ENCODE measurements at places on chromosomes 7 and 10. TPM values are rescaled to one million over a fixed set of nuclear protein-coding genes. Genes with fewer than 3 reads are reported as not detected.

GRCh38 chr7:109322833-109323232 is 753.2 kb downstream of the DNAJB9 start:
- DNase-seq: no peak

- no peak for DNase-seq
Measured at GRCh38 chr7:100888291-100888987, 1.1 kb downstream of the UFSP1 start.

DNA sequence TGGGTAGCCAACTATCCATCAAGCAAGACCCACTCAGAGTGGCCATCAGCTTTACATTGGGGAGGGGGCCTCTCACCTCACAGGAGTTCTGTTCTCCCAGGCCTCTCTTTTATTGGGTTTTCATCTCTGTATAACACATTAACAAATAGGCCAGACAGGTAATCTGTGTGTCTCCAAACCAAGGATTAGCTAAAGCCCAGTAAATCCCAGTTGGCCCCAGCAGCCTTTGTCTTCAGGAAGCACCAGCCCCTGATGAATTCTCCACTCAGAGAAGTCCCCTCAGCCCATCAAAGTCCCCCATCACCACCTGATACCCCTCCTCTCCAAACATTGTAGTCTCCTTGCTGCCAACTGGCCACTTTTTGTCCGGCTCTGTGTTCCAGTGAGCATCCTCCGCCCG is 16.9 kb upstream of the SLF2 start:
- no peak for DNase-seq

DNA sequence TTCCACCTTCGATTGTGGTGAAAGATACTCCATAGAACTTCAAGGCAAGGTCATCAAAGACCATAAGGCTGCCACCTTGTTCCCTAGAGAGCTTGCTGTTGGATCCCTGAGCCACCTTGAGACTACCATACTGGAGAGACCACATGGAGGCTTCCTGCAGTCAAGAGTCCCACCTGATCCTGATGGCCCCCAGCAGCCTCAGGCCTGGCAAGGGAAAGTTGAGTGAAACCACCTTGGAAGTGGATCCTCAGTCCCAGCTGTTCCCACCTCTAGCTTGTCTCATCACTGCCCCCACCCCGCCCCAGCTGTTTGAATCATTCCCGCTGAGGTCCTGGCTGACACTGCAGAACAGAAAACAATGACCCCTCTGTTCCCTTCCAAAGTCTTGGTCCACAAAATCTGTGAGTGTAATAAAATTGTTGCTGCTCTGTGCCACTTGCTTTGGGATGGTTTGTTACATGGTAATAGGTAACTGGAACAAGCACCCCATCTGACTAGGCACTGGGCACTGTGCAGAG is 32.0 kb downstream of the PRLHR start:
- no peak for DNase-seq

DNA sequence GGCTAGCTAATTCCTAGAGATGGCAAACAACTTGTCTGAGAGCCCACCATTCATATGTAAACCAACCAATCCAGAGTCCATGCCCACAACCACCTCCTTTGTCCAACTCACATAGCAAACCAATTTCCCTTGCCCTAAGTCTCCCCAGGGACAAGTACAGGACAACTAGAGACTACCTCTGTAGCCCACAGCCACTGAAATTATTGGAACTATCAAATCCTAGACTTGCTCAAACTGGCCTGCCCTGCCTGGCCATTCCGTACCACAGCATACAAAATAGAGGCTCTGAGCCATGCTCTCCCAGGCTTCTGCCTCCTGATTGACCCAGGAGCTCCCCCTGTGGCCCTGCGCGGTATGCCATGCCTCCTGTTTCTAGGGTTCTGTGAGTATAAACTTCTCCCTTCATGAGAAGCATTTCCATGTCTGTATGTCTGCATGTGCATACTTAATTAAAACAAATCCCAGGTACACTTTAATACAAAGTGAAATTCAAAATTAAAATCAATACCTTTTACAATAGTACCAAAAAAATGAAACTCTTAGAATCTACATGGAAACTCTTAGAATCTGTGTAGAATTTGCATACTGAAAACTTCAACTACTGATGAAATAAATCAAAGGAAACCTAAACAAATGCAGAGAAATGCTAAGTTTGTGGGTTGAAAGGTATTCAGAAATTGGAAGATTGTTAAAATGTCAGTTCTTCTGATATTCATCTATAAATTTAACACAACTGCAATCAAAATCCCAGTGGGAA is 4.0 kb upstream of the HECW1 start:
- peak; percentile 69 for DNase-seq

DNA sequence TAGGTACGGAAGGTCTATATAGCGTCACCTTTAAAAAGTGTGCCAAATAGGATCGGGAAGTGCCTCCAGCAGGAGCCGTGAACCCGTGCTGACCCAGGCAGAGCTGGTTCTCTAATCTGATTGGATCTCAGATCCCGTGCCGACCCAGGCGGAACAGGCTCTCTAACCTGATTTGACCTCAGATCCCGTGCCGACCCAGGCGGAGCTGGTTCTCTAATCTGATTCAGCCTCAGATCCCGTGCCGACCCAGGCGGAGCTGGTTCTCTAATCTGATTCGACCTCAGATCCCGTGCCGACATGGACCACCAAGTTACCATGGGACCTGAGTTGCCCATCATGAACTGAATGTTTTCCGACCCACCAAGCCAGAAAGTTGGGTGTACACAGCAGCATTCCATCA is 463.9 kb downstream of the PTPRN2 start:
- DNase-seq: no peak

DNA sequence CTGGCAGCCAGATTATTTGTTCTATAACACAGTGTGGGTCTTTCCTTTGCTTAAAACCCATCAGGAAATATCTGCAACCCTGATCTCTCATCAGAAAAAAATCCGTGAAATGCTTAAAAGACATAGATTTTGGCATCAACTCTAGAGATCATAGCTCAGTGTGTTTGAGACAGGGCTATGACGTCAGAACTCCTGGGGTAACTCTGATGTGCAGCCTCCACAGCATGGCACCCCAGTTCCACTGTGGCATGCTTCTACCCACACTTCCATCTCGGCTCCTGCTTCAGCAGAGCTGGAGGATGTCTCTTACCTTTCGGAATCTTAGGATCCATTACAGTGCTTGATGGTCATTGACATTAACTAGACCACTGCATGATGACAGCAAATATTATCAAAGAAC is 205.7 kb downstream of the LHFPL3 start:
- no peak for DNase-seq

- DNase-seq: no peak
Measured at GRCh38 chr10:60099998-60100747, 193.8 kb upstream of the CCDC6 start.

GRCh38 chr7:2837496-2837895 is 6.6 kb downstream of the GNA12 start:
- no peak for DNase-seq

DNA sequence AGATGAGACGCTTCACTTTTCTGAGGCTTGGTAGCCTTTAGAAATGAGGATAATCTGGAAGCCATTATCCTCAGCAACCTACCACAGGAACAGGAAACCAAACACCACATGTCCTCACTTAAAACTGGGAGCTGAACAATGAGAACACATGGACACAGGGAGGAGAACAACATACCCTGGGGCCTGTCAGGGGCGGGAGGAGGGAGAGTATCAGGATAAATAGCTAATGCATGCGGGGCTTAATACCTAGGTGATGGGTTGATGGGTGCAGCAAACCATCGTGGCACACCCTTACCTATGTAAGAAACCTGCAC is 48.9 kb downstream of the LRGUK start:
- no peak for DNase-seq

DIP2C gene
- total RNA-seq: 14.7 TPM

LEP gene
- not detected for total RNA-seq

PCLO gene
- 0.11 TPM for total RNA-seq

PPP1R9A gene
- total RNA-seq: 0.85 TPM

Measured in ascending aorta (tissue), 2 donors.